Ascending aorta (tissue), 2 donors: ENCODE measurements at places on chromosomes 16 and 17. TPM values are rescaled to one million over a fixed set of nuclear protein-coding genes. Genes with fewer than 3 reads are reported as not detected.

Gene PLA2G10
- not detected for total RNA-seq

GRCh38 chr16:51553314-51553713 lies 402.2 kb upstream of the SALL1 start:
- no peak overlapping the region for H3K4me3 ChIP-seq
- H3K36me3 ChIP-seq, result no peaks in the 10 kb centered on the region
- H3K27ac ChIP-seq, result no peak overlapping the region
- H3K27me3 ChIP-seq, result no peaks in the 10 kb centered on the region
- no peak for DNase-seq
- no peaks in the 10 kb centered on the region for H3K4me1 ChIP-seq

DNA sequence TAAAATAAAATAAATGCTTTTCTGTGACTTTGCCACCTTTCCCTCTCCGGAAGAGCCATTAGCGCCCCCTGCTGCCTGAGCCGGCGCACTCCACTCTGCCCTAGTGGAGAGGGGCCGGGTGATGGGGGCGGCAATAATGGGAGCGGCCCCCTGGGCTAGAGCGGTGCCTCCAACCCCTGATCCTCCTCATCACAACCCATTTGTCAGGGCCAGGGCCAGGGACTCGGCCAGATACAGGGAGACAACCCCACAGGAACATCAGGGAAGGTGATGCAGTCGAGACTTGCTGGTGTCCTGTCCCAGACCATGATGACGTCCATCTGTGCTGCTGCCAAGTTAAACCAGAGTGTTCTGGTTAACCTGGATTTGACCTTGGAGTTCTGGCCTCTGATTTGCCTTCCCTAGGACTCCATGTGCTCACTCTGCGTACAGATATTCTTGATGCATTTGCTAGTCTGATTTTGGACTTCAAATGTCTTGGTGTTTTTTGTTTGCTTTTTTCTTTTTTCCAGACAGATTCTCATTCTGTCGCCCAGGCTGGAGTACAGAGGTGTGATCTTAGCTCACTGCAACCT lies 46.1 kb upstream of the BPTF start:
- no peaks in the 10 kb centered on the region for H3K27me3 ChIP-seq
- no peak overlapping the region for H3K27ac ChIP-seq
- H3K4me3 ChIP-seq, result no peak overlapping the region
- no peaks in the 10 kb centered on the region for H3K4me1 ChIP-seq
- H3K36me3 ChIP-seq, result no peaks in the 10 kb centered on the region

- no peak overlapping the region for H3K4me3 ChIP-seq
- peaks cover 39% of the 10 kb centered on the region for H3K36me3 ChIP-seq
- no peaks in the 10 kb centered on the region for H3K27me3 ChIP-seq
- H3K27ac ChIP-seq, result no peak overlapping the region
- no peak for DNase-seq
Measured at GRCh38 chr17:10633738-10634379, 23.2 kb downstream of the MYH3 start.

GRCh38 chr16:67857547-67858233 lies 10.2 kb upstream of the CENPT start:
- peaks cover 21% of the 10 kb centered on the region for H3K4me1 ChIP-seq
- H3K36me3 ChIP-seq, result peaks cover 4% of the 10 kb centered on the region
- H3K27me3 ChIP-seq, result no peaks in the 10 kb centered on the region
- no peak overlapping the region for H3K4me3 ChIP-seq

DNA sequence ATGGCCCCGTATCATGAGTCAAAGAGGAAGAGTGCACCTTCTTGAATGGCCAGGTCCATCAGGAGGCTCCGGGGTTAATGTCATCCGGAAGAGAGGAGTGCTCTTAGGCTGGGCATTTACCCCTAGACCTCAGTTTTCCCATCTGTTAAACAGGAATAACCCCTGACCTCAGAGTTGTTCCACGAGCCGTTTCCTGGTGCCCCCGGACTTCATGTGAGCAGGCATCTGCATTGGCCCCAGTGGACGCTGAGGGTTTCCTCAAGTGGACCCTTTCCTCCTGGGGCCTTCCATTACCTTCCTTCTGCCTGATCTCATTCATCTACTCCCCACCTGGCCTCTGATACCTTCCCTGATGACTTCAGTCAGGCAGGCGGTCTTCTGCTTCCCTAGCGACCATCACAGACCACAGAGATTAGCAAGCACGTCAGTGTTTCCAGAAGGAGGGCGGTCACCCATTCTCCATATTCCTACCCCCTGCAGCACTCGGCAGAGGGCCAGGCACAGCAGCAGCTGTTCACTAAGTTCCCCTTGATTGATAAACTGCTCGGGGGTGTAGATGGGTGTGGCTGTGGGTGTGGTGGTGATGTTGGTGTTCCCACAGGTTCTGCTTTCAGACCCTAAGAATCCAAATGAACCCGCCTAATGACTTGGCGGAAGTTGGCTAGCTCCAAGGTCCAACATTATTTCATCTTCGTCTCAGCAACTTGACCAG lies 346.6 kb upstream of the TNRC6C start:
- H3K27me3 ChIP-seq, result no peaks in the 10 kb centered on the region
- DNase-seq, result no peak
- no peaks in the 10 kb centered on the region for H3K4me1 ChIP-seq
- H3K4me3 ChIP-seq, result no peak overlapping the region
